DMS153 (cell line): ENCODE measurements at places on chromosomes 1 and 21.

DNA sequence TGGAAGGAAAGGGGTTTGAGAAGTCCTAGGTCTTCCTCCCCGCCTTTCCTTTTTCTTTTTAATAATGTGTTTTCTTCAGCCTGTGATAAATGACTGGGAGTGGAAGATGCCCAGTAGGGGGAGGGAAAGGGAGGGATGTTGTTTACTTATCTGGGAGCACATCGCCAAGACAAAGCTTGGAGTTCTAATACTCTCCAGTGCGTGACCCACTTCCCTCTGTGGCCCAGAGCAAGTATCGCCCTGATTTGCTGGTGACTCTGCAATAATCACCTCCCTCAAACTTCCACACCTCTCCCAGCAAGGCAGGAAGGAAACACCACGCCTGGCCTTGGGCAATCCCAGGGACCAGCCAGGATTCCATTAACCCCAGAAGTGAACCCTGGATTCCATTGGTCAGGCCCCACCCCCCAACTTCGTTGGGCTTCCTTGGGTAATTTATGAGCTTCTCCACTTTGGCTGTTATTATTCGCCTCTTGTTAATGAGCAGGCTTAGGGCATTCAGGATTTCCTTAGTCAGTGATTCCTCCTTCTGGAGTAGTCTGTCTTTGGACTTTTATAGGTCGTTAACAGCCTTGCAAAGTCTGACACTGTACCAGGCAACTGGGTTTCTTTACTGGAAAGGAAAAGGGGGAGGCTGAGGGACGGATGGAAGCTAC, 24.3 kb upstream of the GRHL3 start:
- no peak for DNase-seq

DNA sequence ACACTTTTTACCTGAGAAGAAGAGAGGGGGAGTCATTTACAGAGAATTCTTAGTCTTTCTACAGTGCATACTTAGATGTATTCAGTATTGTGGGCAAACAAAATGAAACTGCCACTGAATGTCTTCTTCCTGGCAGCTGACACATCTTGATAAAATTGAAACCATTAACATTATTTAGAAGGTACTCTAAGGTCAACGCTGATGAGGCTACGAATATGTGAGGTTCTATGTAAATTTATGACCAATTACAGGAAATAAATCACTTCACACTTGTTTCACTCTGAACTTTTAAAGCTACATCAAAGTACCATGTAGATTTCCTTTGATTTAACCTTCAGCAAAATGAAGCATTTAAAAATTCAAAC, 51.3 kb upstream of the GFI1 start:
- DNase-seq = no peak

DNA sequence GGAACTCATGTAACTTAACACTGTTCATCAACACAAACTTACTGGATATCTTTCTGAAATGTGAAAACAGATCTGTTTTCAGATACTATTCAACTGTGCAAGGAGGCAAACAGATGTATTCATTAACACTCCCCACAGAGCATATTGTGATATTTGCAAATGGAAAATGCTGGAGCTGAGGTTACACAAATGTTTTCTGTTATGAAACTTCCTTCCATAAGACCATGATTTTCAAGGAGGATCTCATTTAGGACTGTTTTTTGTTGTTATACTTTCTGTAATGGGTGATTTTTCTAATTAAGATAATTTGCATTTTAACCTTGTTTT, 56.1 kb downstream of the GABPA start:
- DNase-seq = no peak

GRCh38 chr1:204464701-204465100, 29.9 kb downstream of the PIK3C2B start:
- no peak for DNase-seq

- peak; percentile 71 for DNase-seq
These were observed 72.4 kb downstream of the CASZ1 start for GRCh38 chr1:10724052-10724494.

- peak; percentile 82 for DNase-seq
These were observed 179.6 kb upstream of the ESRRG start for GRCh38 chr1:216902669-216903381.

DNA sequence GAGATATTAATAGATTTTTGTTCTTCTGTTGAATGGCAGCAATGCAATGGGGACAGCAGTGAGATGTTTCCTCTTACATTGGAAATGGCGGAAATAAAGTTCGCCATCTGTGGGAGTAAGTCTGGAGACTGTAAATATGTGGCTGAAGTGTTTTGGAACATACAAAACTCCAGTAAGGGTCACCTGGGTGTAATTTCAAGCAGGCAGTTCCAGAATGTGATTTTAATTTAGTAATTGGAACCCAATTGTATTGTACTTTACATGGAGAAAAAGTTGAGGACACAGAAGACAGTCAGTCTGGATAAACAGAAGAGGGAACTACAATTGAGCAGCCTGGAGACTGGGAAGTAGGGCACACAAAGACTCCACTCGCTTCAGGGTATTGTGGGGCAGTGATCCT, 108.6 kb downstream of the NTMT2 start:
- no peak for DNase-seq

DNA sequence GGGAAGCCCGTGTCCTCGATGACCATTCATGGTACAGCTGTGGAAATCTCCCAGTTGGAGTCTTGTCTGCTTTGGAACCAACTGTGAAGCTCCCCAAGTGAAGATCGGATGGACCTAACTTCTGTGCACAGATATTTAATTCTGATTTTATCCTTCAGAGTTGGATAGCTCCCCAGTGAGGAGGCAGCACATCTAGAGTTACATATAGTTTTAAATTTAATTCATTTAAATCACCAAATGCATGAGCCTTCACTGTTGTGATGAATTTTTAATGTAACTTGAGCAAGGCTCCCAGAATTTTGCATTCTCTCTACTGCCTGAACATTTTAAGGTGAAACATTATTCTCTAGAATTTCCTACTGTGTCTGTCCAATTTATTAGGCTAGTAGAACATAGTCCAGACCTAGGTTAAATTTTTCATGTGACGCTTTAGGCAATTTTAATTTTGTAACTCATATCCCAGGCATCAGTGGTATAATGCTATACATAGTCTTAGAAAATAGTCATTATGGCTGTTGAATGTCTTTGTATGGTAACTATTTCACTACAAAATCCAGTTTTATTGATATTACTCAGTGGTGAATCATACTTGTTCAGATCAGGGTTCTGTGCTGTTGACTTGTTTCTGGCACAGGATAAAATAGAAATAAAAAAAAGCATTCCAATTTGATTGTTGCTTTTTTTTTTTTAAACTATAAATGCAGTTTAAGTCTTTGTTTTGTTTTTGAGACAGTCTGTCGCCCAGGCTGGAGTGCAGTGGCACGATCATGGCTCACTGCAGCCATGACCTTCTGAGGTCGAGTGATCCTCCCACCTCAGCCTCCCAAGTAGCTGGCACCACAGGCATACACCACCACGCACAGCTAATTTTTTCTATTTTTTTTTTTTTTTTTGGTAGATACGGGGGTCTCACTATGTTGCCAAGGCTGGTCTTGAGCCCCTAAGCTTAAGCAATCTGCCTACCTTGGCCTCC, 66.9 kb downstream of the PRDM2 start:
- no peak for DNase-seq

GRCh38 chr1:103110701-103111100, 2.4 kb upstream of the COL11A1 start:
- DNase-seq = no peak

DNA sequence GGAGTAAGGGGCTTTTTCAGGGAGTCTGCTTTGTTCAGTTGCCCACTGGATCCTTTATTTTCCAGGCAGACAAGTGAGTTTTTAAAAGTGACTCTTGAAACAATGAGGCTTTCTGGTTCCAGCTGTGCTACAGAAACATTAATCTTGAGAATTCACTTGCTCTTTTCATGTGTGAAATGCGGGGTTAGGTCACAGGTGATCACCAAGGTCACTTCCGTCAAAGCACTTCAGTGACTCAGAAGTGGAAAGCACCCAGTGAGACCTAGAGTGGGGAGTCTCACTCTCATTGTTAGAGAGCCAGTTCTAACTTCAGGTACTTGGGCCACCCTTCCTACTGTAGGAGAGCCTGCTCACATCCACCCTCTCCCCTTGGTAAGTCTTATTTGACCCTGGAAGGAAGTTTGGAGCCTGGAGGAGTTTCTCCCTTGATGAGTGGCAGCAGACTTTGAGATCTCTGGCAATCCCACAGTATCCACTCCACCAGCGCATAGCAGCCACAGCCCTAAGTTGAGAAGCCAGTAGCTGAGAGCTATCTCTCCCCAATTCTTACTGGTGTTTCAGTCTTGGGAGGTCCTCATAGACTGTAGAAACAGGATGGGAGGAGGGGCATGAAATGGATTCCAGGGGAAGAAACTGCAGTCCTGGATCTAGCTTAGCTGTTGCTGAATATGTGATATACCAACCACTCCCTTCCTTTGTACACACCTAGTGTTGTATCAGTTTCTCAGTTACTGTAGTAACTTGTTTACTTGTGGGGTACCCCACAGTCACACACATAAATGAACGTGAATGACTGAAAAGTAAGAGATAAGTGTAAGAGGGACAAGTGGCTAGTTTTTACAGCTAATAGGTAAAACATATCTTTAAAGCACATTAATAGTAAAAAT, 3.1 kb downstream of the TACSTD2 start:
- no peak for DNase-seq
